Stomach (tissue), 19 donors: ENCODE measurements at places on chromosomes 5 and 9. TPM values are rescaled to one million over a fixed set of nuclear protein-coding genes. Genes with fewer than 3 reads are reported as not detected.

DNA sequence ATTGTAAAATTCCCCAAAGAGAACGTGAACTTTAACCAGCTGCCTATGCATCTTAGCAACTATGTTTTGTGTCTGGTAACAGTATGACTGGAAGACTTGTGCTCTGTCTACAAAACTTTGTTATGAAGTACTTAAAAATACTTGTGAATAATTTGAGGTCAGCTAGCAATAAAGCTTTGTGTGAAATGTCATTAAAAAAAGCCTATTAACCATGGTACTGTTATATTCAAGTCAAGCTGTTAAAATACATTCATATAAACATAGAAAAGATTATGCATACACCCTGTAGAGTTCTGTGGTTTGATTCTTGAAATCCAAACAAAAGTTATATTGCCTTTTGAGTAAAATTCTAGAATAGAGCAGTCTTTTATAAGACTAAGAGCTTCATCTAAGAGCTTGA, 60.1 kb downstream of the VCAN start:
- DNase-seq = no peak

- DNase-seq = no peak
These were observed 49.1 kb upstream of the SUB1 start for GRCh38 chr5:32536246-32536645.

BTNL3 gene
- total RNA-seq = 10.5 TPM

DNA sequence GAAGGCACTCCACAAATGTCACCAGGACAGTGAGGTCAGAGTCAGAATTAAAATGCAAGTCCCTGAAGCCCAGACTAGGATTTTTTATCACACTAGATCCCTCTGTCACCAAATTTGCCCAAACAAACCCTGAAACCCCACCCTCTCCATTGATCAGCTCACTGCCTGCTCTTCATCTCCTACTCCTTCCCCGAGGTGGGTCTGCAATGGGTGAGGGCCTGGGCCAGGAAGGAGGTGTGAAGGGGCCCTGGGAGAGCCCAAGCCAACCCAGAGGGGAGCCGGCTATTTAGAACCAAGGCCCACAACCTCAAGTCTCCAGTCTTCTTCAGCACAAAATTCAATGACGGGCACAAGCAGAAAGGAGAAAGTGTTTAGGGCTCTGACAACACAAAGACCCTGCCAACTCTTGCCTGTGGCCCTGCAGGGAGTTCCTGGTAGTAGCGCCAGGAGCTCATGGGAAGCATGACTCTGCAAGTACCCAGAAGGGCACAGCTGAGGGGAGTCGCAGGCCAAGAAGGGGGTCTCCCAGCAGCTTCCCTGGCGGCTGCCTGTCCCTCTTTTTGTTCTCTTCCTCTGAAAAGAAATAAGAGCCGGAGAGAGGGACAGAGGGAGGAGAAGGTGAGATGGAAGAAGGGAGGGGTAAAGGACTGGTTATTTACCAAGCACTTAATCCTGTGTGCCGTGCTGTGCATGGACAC, 5.5 kb downstream of the FOXI1 start:
- no peak for DNase-seq

DNA sequence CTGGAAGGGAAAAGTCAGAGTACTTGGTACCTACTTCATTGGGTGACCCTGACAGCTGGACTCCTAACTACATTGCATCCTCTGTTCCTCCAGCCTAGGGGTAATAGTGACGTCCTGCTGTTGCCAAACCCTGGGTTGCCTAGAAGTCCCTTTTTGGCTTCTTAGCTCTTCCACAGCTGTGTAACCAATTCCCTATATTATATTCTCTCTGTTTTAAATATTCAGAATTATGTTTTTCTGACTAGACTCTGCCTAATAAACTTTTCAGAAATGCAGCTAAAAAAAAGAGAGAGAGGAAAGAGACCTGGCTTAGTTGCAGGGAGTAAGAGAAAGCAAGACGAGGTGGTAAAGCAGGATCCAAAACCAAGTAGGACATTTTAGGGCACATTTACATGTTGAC, 28.4 kb downstream of the MCTP1 start:
- DNase-seq = no peak

- no peak for DNase-seq
These were observed 41.9 kb upstream of the ITGA2 start for GRCh38 chr5:52947208-52947607.

- DNase-seq = peak; percentile 30
These were observed 44.0 kb upstream of the NCS1 start for GRCh38 chr9:130128251-130128650.

TRIM41 gene
- total RNA-seq = 10.3 TPM

DNA sequence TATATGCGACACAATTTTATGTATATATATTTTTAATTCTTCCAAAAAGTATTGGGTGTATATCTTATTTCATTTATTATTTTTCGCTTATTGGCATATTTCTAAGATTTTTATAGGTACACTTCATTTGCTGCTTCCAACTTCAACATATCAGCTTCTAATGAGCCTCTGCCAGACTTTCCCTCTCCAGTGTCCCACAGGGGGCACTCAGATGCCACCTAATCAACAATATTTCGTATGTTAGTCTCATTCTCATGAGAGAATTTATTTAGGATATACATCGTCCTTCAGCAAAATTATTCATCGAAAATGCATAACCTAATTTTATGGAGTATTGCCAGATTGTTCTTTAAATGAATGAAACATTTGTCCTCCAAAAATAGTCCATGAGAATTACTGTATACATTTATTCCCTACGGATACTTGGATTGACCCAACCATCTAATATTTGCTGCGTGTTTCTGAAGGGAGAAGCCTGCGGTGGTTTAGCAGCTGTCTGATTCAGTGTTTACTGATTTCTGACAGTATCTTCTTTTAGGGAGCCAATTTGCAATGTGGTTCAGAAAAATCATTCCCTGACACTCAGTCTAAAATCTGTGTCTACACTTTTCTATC, 100.6 kb upstream of the SELENOP start:
- DNase-seq = peak; percentile 37

DNA sequence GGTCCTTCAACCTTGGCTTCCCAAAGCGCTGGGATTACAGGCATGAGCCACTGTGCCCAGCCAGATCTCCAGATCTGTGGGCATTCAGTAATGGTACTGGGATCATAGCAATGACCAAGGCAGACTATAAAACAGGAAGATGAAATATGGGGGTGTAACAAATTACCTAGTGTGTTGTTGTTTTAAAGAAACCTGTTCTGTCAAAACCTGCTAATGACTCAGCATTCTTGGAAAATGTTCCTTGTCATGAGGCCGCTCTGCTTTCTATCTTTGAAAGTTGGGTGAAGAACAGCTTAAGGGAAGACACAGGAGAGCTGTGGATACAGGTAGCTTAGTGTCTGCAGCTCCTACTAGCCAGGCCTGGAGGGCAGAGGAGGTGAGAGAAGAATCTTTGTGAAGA, 19.4 kb downstream of the TARS1 start:
- no peak for DNase-seq

DNA sequence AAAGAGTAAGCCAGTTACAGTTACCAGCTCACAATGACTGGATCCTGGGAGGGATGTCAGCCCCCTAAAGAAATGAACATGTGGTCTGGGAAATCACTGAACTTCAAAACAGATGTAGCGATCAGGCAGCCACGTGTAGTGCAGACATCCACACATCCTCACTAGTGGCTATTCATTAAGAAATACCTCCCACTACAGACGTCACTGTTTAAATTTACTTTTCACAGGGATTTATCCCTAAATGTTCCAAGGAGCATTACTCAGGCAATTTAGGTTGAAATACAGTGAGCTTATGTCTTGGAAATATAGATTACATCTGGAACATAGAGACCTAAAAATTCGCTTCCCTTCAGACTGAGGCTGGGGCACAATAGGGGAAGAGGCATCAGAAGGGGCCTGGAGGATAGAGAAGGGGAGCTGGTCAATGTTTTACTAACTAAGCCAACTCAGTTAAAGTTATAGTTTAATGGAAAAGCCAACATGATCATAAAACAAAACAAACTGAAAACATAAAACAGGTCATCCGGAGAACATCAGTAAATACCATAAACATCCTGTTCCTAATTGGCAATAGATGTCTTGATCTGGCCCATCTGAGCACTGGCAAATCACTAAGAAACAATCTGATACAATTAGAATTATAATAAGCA, 92.3 kb downstream of the FANCC start:
- no peak for DNase-seq

SLC6A18 gene
- total RNA-seq = not detected

CDH10 gene
- total RNA-seq = 4.2 TPM

GRCh38 chr5:137630216-137630971, 105.5 kb downstream of the KLHL3 start:
- no peak for DNase-seq

DNA sequence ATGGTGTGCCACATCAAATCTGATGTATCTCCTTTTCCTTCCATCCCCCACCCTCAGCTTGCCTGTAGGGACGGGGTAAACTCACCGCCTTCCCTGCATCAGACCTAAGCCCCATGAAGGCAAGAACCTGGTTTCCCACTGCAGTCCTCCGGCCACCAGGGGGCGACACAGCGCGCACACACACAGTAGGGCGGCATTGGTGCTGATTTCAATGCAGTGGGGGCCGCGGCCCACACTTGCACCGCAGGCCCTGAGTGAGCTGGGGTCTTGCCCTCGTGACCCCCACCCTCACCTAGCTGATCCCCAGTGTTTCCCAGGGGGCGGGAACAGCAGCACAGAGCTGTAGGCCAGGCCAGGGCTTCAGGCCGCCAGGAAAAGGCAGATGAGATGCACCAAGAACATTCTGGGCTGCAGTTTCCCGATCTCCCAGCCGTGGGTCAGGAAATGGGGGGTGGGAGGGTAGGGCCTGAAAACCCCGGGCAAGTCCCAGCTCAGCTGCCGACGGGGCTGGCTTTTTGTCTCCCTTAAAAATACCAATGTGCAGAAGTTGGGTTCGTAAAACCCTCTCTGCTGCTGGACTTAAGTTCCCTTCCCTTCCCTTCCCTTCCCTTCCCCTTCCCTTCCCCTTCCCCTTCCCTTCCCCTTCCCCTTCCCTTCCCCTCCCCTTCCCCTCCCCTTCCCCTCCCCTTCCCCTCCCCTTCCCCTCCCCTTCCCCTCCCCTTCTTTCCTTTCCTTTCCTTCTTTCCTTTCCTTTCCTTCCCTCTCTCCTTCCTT, 19.5 kb downstream of the FAM163B start:
- DNase-seq = no peak

TICAM2 gene
- total RNA-seq = 2.4 TPM

GRCh38 chr5:148760945-148761638, 65.3 kb upstream of the ADRB2 start:
- no peak for DNase-seq

TRIM32 gene
- total RNA-seq = 24.9 TPM

GRCh38 chr5:151781201-151781600, 9.4 kb downstream of the G3BP1 start:
- no peak for DNase-seq

DNA sequence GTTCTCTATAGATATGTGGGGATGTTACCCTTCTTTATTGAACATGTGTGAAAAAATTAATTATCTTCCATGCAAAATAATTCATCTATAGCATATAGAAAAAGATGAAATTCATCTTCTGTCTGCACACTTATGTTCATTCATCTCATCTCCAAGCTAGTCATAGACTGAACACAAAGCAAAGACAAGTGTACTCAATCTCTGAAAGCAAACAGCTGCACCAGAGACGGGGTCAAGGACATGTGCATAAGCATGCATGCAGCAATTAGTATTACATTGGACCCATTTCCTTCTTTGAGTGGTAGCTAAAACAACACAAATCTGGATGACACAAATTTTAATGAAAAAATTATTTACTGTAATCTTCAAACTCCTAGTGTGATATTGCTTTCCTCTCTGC, 547.0 kb upstream of the COX7C start:
- no peak for DNase-seq

- no peak for DNase-seq
These were observed 25.9 kb upstream of the BOD1 start for GRCh38 chr5:173642191-173642816.

GRCh38 chr9:69380301-69380700, 55.3 kb downstream of the ENTREP1 start:
- no peak for DNase-seq

DNA sequence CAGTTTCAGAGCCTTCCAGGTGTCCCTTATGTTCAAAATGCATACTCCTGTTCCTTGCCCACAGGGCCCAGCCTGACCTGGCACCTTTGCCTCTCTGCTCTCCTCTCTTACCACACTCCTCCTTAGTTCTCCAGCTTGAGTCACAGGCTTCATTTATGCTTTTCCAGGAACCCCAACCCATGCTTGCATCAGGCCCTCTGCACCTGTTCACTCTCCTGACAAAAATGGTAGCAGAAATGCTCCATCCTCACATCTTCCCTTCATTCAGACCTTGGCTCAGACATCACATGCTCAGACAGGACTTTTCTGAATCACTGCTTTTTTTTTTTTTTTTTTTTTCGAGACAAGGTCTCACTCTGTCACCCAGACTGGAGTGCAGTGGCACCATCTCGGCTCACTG, 15.1 kb upstream of the RNF145 start:
- no peak for DNase-seq

DNA sequence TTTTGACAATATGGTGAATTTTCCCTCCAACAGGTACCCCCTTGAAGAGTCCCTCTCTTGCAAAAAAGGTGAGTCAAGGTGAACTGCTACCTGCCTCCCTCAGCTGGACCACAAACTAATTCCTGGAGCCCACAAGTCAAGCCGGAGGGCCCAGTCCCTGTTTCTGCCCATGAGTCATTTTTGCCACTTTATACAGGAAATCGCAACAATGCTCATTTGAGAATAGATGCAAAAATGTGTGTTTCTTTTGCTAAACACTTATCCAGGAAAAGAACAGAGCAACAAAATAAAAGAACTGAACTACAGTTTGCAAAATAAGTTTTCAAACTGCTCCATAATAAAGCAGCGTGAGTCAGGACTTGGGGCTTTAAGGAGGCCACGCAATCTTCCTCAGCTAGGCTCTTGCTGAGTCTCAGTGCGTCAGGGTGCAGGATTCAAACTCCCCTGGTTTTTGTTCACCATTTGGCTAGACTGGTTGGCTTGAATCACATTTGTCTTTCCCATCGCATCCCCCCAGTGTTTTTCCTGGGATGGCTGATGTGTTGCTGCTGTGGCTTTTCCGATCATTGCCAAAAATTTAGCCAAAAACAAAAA, 102.7 kb downstream of the GOLPH3 start:
- DNase-seq = no peak

- no peak for DNase-seq
These were observed 234.1 kb downstream of the ADGRV1 start for GRCh38 chr5:90792725-90793124.

DNA sequence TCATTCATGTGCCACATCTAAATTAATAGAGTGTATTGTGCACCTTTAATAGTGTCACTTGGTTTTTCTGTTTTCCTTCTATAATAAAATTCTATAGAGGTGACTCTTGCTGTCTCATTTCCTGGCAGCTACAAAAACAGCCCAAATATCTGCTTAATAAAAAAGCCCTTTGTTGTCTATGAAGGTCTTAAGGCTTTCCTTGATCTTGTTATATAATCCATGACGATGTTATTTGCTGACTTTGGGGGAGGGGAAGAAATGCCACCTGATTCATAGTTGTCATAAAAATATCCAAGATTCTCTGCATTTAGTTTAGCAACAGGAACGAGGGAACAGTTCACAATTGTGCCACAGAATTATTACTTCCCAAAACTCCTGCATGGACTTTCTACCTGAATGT, 31.3 kb downstream of the CPEB4 start:
- no peak for DNase-seq

ITGA1 gene
- 507 TPM for total RNA-seq

IFT74 gene
- total RNA-seq = 2.0 TPM

GRCh38 chr5:1399737-1400136, 45.5 kb downstream of the SLC6A3 start:
- no peak for DNase-seq
